Posterior cingulate gyrus (tissue), 11 donors: ENCODE measurements at places on chromosomes 3 and 15.

DNA sequence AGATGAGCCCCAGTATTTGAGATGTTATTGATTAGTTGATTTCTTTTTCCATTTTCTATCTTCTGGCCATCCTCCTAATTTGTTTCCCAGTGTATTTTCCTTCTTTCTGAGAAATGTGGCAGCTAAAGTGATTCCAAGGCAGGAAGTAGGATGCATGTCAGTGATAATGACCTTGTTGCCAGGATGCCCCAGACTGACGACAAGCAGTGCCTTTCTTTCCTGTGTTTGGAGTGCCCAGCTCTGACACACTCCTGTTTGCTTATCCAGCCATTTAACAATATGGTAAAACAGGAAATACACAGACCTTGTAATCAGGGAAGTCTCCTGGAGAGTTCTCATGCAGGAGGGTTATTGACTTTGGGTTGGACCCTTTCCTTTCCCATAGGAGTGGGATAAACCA, 20.4 kb downstream of the TMOD2 start:
- DNase-seq = no peak

- no peak for DNase-seq
Measured at GRCh38 chr3:6825524-6825923, 35.4 kb upstream of the GRM7 start.

GRCh38 chr3:172517859-172518466, 5.3 kb downstream of the TNFSF10 start:
- no peak for DNase-seq

- no peak for DNase-seq
Measured at GRCh38 chr3:69212411-69213160, 90.2 kb upstream of the LMOD3 start.

GRCh38 chr3:152193673-152194267, 75.0 kb upstream of the MBNL1 start:
- no peak for DNase-seq

DNA sequence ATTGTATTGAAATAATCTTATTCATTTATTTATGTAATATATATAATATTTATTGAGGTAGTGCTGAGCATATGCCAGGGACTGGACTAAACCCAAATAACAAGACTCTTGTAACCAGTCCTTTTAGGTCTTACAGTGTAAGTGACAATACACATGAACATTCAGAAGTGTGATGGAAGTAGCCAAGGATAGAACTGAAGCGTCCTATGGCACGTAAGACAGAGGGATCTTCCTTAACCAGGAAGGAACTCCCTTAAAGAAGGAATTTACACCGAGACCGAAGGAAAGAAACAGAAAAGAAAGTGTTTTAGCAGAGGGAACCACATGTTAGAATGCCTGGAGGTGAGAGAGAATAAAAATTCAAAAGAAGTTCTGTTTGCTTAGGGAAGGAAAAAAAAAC, 23.6 kb upstream of the CLDN1 start:
- DNase-seq = no peak

- DNase-seq = no peak
Measured at GRCh38 chr3:125025642-125026041, 30.2 kb downstream of the HEG1 start.

GRCh38 chr3:10017636-10018292, 8.5 kb upstream of the FANCD2 start:
- DNase-seq = no peak

DNA sequence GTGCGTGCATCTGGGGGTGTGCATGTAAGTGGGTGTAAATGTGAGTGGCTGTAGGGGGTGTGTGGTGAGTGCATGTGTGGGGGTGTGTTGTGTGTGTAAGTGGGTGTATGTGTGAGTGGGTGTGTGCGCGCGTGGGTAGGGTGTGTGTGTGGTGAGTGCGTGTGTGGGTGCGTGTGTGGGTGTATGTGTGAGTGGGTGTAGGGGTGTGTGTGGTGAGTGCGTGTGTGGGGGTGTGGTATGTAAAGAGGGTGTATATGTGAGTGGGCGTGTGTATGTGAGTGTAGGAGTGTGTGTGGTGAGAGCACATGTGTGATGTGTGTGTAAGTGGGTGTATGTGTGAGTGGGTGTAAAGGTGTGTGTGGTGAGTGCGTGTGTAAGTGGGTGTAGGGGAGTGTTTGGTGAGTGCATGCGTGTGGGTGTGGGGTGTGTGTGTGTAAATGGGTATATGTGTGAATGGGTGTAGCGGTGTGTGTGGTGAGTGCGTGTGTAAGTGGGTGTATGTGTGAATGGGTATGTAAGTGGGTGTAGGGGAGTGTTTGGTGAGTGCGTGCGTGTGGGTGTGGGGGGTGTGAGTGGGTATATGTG, 916 bp upstream of the CPN2 start:
- peak; percentile 21 for DNase-seq

GRCh38 chr3:131812433-131812832, 222.4 kb downstream of the CPNE4 start:
- DNase-seq = no peak

- DNase-seq = no peak
Measured at GRCh38 chr3:177051411-177051810, 145.9 kb downstream of the TBL1XR1 start.

DNA sequence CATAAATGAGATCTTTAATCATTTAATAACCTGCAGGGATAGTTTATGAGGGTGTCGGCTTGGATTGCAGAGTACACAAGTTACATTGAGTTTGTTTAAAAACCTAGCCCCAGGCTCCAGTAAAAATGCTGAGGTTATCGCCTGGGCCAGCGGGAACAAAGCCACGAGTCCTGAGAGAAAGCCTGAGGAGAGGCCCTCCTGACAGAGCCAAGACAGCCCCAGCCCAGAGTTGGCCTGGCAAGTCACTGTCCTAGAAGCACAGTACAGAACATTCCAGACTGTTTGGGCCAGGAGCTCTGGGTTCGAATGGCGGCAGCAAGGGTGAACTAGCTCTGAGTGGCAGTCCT, 32.4 kb downstream of the SEC61A1 start:
- DNase-seq = no peak
